AG09319 (cell line): ENCODE measurements at places on chromosomes 2 and 18.

- DNase-seq: no peak
These were observed 16.1 kb upstream of the ADI1 start for GRCh38 chr2:3535467-3535793.

- DNase-seq: no peak
These were observed 326.3 kb upstream of the ETAA1 start for GRCh38 chr2:67070826-67071225.

DNA sequence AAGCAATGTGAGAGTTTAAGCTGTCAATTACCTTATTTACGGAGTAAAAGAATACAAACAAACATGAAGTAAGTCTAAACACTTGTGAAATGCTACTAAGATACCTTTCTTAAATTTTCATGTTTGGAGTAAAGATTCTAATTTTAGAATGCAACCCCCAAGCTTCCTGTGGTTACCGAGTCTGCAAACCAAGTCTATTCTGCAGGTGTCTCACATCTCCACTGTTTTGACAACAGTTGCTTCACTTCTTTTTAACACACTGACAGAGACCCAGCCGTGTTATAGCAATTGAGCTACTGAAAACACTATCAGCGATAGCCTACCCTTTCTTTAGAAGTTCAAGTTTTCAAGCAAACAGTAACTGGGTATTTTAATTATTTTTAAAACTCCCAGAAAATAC lies 608.3 kb downstream of the ERBB4 start:
- DNase-seq: no peak

DNA sequence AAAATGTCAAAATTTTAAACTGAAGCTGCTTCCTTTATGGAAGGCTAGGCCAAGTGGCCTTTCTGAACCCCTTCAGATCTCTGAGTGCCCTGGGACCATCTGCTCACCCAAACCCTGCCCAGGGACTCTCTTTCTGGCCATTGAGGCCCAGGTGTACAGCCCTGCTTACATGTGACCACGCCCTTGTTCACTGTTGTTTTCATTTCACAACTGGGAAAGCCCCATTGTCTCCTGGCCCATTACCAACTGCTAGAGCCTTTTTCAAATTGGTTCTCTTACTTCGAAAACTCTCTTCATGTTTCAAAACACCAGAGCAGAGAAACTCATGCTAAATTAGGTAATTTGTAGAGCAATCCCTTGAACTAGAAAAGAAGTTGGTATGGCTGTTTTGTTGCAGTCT lies 219.5 kb upstream of the TANK start:
- DNase-seq: no peak

DNA sequence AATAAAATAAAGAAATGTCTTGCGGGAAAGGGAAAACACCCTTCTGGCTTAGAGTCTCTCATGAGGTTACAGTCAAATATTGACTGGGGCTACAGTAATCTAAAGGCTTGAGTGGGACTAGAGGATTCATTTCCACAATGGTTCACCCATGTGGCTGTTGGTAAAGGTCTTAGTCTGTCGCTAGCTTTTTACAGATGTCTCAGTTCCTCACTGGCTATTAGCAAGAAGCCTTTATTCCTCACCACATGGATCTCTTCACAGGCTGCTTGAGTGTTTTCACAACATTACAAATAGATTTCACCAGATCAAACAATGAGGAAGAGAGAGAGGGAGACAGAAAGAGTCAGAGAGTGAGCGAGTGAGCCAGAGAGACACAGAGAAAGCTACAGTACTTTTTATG lies 8.3 kb upstream of the ZC3H15 start:
- no peak for DNase-seq

- no peak for DNase-seq
These were observed at the start of gene DCC for GRCh38 chr18:52339891-52340371. DCC (plus strand) TSS chr18:52340197; CDS start chr18:52340788, 591 bp downstream.

DNA sequence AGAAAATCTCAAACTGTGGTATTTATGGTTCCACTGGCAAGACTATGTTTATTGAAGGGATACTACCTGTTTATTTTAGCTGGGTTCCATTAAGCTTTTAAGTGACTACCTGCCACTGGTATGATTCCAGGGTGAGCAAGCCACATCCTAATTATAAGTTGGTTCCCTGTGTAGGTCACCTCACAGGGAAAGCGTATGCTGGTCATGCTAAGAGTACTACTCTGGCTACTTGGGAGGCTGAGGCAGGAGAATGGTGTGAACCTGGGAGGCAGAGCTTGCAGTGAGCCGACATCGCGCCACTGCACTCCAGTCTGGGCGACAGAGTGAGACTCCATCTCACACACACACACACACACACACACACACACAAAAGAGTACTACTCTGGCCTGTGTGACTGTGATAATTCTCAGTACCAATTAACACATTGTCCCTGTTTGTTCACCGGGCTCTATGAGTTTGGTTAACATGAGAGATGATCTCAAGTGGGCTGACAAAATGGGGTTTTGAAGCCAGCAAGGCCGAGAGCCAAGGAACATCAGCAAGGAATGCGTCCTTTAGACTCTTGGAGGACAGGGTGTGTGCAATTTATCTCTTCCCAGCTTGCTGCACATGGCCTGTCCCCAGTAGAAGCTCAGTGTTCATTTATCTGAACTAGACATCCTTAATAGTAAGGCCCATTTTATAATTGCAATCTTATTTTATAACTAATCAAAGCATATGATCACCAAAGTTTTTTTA lies 15.2 kb upstream of the ITSN2 start:
- DNase-seq: no peak

GRCh38 chr18:77013811-77014521 lies 118.6 kb downstream of the MBP start:
- DNase-seq: no peak

DNA sequence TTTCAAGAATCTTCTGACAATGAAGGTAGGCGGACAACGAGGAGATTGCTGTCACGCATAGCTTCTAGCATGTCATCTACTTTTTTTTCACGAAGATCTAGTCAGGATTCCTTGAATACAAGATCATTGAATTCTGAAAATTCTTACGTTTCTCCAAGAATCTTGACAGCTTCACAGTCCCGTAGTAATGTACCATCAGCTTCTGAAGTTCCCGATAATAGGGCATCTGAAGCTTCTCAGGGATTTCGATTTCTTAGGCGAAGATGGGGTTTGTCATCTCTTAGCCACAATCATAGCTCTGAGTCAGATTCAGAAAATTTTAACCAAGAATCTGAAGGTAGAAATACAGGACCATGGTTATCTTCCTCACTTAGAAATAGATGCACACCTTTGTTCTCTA lies 35.8 kb downstream of the MARCHF7 start:
- no peak for DNase-seq

- DNase-seq: no peak
These were observed 118.0 kb downstream of the METTL8 start for GRCh38 chr2:171315781-171316180.

DNA sequence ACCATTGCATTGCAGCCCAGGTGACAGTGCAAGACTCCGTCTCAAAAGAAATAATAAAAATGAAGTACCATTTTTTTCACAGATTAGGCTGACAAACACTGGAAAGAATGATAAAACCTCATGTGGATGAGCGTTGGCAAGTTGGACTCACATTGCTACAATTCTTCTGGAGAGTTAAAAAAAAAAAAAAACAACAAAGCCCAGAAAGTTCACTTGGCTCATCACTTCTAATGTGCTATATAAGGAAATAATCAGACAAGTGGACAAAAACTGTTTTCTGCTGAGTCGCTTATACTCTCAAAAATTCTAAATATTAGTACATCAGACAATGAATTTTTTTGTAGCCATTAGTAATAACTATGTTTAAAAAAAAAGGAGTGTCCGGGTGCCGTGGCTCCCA lies 38.4 kb downstream of the PKP4 start:
- peak; percentile 31 for DNase-seq

GRCh38 chr2:60505880-60506260 lies 47.6 kb downstream of the BCL11A start:
- no peak for DNase-seq

GRCh38 chr2:105597806-105598803 lies 146.6 kb upstream of the NCK2 start:
- no peak for DNase-seq
